ENCODE measurements at places on chromosomes 3 and 15.
A peak's percentile ranks its signal among the peaks of the same experiment; 100 is the strongest.

GRCh38 chr3:127614928-127615589, 13.9 kb upstream of the PODXL2 start:
- peak; percentile 8 for DNase-seq

DNA sequence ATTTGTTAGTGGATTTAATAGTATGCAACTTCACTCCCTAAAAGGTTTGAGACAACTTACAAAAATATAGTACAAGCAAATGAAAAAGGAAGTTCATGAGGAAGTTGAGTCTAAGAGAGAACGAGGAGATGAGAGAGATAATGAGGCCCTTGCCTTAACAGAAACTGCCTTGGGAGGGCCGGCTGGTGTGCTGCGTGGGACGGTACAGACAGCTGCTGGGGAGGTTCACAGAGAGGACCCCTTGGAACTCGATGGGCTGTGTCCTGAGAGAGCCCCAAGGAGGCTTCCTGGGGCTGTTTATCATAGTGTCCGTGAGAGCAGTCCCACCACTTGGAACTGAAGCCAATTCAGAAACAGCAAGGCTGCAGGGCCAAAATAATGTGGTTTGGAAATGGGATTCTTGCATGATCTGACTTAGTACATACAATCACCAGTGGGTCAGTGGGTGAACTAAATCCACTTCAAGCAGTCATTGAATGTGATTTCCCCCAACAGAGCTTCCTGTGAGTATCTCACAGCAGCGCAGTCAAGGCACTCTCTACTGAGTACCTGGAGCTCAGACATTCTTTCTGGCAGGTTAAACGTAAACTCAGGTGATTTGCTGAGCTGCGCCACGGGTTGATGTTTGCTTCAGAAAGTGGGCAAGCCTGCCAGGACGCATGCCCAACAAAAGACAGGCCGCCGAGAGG, 90.8 kb downstream of the CRTC3 start:
- no peak for DNase-seq

- DNase-seq: peak; percentile 86
Measured at GRCh38 chr15:48285329-48286214, 45.7 kb upstream of the DUT start.

DNA sequence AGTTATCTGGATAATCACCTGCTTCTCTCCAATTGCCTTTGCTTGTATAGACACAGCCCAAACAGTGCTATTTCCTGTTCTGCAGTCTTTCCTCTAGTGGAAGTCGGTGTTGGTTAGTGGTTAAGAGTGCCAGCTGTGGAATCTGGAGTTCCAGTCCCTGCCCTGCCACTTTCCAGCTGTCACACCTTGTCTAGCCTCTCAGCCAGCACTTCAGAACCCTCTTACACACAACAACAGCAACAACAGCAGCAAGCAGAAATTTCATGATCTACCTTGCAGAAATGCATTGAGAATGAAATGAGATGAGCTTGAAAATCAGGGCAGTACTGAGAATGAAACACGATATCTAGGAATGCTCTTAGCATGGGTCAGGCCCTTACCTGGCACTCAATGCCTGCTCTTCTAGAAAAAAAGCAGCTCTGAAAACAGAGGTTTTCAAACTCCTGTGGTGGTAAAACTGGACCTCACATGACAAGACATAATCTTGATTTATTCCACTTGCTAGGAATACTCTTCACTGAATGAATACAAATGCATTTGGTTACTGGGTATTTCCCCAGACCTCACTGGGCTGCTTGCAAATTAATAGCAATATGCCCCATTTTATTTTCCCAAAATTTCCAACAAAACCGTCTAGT, 3.3 kb upstream of the WNT5A start:
- no peak for DNase-seq

DNA sequence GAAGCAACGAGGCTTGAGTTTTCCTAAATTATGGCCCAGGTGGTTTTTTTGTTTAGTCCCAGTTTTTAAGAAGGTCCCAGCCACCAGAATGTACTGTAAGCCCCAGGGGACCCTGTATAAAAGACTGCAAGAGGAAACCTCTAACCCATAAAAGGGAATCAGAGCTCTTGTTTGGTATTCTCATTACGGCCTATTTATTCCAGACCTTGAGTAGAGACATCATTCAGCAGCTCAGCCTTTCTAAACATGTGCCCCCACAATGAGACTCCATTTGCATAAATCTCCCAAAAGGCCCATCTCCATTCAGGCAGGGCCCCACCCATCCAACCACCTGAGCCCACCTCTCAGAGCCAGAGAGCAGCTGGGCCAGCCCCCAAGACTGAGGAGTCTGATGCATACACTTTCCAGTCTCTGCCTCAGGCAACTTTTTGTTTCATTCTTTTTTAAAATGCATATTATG, 25.7 kb downstream of the ZDHHC3 start:
- DNase-seq: no peak

DNA sequence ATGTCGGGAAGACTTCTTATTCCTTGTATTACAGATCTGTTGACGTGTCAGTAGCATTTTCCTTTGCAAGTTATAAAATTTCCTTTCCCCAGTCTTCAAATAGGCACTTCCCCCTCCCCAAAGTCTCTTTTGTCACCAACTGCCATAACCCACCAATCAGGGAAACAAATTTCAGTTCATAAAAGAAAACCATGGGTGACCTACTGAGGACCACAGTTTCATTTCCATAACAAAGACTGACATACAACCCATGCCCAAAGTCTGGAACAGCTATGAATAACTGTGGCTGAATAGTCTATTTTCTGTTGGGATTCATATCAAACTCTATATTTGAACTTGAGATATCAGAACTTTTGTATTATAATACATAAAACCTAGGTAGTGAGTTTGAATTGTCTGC, 307.8 kb downstream of the KBTBD8 start:
- no peak for DNase-seq

GRCh38 chr3:129005526-129006303, 4.6 kb downstream of the EFCC1 start:
- DNase-seq: no peak

- DNase-seq: no peak
Measured at GRCh38 chr3:47117807-47118364, 46.0 kb downstream of the SETD2 start.

DNA sequence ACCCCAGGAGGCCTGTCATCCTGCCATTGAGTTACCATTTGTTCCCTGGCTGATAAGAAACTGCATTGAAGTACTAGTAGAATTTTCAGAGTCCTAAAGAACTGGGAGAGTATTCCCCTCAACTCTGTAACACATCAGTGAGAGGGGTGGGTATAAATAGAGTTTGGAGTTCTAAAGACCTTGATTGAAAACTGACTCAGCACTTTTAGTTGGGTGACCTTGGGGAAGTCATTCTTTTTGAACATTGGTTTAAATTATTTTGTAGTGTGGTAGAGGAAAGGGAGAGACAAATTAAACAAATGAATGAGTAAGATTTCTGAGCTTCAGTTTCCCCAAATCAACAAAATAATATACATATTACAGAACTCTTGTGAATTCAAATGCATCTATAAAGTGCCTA, 344.5 kb upstream of the THBS1 start:
- DNase-seq: no peak

DNA sequence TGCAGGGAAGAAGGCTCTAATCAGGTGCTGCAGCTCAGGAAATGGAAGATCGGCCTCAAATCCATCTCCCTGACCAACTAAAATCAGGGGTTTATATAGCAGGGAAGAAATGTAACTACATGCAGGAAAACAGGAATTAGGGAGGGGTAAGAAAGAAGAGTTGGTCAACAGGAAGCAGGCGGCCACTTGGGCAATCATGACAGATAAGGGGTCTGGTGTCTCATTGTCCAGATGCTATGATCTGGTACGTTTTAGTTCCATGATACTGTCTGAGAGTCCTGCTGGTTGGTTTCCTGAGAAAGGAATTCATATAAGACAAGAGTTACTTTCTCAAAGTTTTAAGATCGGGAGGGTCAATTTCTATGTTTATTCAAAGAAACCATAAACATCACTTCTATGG, 24.2 kb downstream of the KATNBL1 start:
- no peak for DNase-seq

Data from fibroblast of mammary gland (primary cell).